Left ventricle myocardium inferior (tissue), 1 donor: ENCODE measurements at places on chromosomes 5 and 9.

DNA sequence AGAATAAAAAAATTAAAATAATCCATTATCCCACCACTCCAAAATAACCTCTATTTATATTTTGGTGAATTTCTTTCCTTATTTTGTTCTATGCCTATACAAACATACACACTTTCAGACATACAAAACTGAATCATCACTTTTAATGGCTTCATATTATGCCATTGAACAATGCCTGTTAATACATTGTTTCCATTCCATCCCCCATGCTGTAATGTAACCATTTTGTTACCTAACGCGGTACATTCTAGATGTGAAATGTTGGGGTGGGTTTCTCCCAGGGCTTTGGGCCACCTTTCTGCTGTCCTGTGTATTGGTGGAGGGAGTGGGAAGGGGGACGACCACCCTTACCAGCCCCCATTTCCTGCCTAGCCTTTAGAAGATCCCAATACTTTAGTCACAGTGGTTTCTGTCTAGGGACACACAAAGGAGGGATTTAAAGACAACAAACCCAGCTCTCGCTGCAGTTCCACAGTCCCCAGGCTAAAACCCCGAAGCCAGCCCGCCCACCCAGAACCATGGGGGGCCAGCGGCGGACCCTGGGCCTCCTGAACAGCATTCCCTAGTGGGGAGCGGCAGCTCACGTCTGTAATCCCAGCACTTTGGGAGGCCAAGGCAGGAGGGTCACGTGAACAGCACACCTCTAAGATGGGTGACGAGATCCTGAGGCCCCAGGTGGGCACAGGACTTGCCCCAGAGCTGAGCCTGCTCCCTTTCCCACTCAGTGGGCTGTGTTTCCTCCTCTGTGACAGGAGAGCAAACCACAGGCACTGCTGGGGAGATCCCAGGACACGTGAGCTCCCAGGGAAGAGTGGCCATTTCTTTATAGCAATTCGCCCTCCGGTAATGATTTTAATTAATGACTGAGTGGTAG, 56.9 kb upstream of the STXBP1 start:
- no peak for DNase-seq

DNA sequence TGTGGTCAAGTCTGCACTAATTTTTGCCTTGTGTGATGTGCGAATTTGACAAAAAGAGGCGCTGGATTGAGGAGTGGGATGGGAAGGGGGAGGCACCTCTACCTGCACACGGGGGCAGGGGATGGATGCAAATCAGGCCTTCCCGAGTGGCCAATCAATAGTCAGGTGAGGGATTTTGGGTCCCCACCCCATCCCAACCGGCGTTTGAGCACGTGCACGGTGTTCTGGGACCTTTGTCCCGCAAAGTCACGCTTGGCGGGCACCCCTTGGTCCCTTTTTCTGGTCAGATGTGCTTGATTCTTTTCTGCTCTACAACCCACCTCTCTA, 685 bp upstream of the ADAMTS19 start:
- DNase-seq, result no peak

GRCh38 chr9:36603006-36603405, 30.3 kb downstream of the MELK start:
- no peak for DNase-seq

GRCh38 chr9:137064027-137064879, 6.1 kb downstream of the SAPCD2 start:
- peak; percentile 77 for DNase-seq

GRCh38 chr5:117177302-117177701, 602.7 kb upstream of the SEMA6A start:
- DNase-seq, result no peak

GRCh38 chr5:154390096-154390495, 55.7 kb upstream of the SAP30L start:
- DNase-seq, result no peak

DNA sequence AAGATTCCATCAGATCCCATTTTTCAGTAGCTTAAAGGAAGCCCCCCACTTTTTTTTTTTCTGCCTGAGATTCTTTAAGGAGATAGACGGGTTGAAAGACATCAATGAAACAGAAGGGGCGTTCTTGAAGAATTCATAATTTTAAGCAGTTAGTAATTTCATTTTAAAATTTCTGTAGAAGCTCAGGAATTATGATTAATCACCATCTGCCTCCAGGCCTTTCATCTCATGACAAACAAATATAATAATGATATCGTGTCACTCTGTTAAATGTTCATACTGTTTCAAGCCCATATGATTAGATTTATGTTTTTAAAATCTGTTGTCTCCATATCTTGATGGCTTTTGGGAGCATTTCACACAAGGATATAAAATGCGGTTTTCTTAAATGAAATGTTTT, 75.2 kb downstream of the NPR3 start:
- no peak for DNase-seq

DNA sequence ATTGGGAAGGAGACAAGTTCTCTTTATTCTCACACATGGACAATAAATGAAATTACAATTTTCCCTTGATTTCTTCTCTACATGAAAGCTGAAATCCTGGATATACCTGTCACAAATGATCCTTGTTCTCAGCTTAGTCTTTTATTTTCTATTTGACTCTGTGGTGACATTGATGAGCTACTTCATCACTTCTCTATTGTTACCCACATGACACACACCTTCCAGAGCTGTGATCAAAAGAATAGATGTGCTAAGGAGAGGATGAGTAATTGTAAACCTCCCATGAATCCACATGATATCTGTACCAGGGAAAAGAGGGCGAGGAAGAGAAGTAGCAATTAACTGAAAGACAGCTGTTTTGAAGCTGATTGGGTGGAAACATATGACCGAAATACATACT, 102.0 kb downstream of the CAVIN4 start:
- DNase-seq, result no peak

GRCh38 chr9:98971168-98971914, 27.6 kb downstream of the COL15A1 start:
- no peak for DNase-seq
